ENCODE measurements at places on chromosomes 16 and 17.

DNA sequence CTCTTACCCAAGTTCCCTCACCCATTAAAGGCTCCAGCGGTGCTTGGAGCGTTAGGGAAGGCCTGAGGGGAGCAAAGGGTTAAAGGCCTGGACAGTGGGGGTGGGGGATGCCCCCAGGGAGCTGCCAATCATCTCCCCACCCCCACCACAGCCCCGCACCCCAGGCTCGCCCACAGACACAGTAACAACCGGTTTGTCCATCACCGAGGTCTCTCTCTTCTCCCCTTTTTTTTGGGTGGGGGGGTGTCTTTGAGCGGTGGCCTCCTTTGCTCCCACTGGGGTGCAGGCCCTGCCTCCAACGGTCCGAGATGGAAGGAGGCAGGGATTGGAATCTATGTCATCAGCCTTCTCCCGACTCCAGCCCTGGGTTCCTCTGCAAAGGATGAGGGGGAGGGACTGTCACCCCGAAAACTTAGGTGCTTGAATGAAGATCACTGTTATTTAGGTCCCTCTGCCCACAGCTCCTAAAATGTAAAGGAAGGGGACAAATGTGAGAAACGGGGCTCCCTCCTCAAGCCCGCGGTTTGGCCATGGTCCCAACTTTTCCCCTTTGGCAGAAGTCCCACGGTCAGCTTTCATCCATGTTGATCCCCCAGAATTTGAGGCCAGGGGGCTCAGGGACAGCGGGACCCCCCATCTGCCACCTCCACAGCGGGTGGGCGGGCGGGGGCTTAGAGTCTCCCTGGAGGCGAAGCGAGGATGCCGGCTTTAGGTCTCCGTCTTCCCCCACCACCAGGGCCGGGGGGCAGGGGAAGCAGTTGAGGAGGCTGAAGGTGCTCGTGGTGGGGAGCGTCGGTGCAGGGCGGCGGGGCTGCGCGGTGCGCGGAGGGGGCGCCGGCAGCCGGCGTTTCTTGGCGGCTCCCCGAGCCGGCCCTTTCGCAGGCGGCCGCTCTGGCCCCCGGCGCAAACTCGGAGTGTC is 1.7 kb downstream of the EPOP start:
- no peak for DNase-seq

- DNase-seq: no peak
These were observed 67.1 kb downstream of the TEX14 start for GRCh38 chr17:58624751-58625150.

DNA sequence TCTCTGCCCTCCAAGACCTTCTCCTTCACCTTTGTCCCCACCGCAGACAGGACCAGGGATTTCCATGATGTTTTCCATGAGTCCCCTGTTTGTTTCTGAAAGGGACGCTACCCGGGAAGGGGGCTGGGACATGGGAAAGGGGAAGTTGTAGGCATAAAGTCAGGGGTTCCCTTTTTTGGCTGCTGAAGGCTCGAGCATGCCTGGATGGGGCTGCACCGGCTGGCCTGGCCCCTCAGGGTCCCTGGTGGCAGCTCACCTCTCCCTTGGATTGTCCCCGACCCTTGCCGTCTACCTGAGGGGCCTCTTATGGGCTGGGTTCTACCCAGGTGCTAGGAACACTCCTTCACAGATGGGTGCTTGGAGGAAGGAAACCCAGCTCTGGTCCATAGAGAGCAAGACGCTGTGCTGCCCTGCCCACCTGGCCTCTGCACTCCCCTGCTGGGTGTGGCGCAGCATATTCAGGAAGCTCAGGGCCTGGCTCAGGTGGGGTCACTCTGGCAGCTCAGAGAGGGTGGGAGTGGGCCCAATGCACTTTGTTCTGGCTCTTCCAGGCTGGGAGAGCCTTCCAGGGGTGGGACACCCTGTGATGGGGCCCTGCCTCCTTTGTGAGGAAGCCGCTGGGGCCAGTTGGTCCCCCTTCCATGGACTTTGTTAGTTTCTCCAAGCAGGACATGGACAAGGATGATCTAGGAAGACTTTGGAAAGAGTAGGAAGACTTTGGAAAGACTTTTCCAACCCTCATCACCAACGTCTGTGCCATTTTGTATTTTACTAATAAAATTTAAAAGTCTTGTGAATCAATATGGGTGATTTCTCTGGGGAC is 12.2 kb downstream of the CX3CL1 start:
- no peak for DNase-seq

- DNase-seq: no peak
These were observed 23.9 kb upstream of the GPATCH8 start for GRCh38 chr17:44527102-44527501.

GRCh38 chr16:4693956-4694641 is 737 bp downstream of the NUDT16L1 start:
- no peak for DNase-seq

DNA sequence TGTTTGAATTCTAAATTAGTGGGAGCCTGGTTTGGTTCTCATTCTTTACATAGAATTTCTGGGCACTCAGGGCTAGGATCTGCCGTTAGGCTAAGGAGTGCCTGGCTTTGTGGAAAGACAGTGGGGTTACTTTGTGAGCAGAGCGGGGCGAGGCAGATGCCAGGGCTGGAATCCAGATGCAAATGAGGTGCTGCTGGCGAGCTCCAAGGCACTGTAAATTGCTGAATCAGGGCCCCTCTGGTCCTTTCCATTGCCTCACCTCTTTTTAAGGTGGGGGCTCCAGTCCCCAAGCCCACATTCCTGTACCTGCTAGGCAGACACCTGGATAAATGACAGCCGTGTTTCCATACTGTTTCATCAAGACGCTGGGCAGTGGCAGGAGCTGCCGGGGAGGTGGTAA is 33.8 kb downstream of the PIPOX start:
- DNase-seq: no peak

DNA sequence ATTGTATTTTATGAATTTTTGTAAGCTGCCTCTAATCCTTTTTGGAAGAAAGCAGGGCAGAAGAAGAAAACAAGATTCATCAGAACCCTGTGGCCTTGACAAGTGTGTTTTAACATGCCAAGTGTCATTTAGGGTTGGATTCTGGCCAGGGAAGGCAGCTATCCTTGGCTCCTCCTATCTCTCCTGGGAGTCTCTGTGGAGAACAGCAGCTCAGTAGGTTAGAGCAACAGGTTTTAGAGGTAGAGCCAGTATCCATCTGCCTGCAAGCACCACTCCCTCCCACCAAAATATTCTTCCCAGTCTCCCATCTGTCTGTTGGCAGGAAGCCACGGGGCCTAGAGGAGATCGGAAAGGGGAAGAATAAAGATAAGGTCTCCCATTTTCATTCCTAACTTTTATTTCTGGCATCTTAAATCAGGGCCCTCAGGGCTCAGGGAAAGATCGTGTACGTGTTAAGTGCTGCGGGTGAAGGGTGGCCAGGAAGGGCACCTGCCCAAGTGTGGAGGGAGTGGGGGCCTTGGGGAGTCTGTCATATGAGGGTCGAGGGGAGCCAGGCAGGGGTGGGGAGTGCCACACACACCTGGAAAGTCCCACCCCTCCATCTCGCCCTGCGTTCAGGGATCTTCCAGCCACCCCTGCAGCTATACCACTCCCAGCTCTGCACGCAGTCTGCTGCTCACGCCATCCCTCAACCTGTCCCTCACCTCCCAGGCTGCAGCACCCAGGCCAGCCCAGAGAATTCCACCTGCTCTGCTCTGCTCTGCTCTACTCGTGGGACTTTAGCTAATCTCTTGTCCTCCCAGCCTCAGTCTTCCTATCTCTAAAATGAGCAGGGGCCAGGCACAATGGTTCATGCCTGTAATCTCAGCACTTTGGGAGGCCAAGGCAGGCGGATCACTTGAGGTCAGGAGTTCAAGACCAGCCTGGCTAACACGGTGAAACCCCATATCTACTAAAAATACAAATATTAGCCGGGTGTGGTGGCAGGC is 17.1 kb upstream of the CPSF4L start:
- DNase-seq: no peak

GRCh38 chr17:5210614-5211252 is 19.1 kb upstream of the ZNF594 start:
- no peak for DNase-seq
